CD4-positive, alpha-beta T cell treated with Interleukin-6 for 4 hours (primary cell): ENCODE measurements at places on chromosomes 6 and 20.

GRCh38 chr6:40177598-40177997 lies 243.3 kb upstream of the MOCS1 start:
- DNase-seq, result no peak

- DNase-seq, result no peak
These were observed 17.8 kb downstream of the LRP11 start for GRCh38 chr6:149846321-149846720.

- DNase-seq, result no peak
These were observed 2.5 kb downstream of the PHACTR1 start for GRCh38 chr6:12719017-12719416.

- DNase-seq, result no peak
These were observed 204.3 kb upstream of the PRSS16 start for GRCh38 chr6:27043244-27043643.

GRCh38 chr6:372336-372911 lies 19.1 kb upstream of the IRF4 start:
- no peak for DNase-seq
